CD4-positive, alpha-beta T cell treated with Interleukin-10 for 1 hour (primary cell): ENCODE measurements at places on chromosomes 6 and 20.

GRCh38 chr6:15413466-15414234 lies 167.8 kb downstream of the JARID2 start:
- no peak for DNase-seq

DNA sequence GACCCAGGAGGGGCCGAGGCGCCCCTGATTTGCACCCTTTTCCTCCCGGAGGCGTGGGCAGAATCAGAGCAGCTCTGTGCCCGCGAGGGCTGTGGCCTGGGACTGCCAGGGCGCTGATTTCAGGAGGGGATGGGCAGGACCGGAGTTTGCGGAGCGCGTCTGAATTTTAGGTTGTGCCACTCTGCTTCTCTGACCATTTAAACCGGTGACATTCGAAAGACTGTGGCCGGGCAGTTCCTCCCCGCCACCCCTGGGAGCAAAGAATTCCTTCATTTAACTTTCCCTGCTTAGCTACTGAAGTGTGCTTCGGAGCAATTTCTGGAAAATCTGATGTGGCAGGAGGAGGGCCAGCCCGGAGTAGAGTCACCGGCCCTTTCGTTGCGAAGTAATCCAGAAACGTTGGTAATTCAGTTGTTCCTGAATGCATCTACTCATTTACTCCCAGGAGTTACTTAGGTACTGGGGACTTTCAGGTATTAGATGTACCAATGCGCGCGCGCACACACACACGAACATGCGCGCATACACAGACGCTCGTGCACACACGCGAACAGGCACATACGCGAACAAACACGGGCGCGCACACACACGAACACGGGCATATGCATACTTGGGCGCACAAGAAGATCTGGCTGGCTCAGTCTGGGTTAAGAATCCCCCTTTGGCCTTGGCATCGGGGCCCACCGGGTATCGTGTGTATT lies 568 bp downstream of the CCDC170 start:
- DNase-seq = no peak

DNA sequence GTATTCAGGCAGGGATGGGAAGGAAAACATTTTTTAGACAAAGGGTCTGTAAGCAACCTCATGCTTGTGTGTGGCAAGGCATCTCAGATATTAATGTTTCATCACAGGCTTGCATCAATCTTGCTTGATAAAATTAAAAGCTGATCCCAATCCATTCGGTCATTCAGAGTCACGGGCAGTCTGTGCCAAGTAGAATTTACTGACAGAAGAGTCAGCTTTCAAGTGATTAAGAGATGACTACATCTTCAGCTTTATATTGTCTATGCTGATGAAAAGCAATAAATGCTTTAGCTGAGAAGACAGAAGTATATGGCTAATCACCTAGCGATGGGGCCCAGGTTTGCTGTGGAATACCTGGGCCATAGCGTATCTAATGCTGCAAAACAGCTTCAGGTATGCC lies 3.5 kb downstream of the PLEKHG1 start:
- no peak for DNase-seq

DNA sequence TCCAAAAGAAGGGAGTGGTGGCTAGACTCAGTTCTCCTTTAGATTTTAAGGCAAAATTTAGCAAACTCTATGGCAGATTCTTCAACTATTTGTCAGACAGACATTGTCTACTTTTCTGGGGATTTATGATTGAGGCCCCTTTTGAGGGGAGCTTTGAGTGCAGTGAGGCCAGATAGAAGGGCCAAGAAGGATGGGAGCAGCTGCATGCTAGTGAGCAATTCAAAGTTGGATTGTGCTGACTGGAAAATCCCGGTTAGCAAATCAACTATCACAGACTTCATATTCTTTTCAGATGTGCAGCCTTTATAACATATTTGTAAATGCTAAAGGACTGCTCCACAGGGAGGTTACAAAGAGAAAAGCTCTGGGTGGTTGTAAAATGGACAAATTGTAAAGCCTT lies 35.0 kb upstream of the ESR1 start:
- no peak for DNase-seq

DNA sequence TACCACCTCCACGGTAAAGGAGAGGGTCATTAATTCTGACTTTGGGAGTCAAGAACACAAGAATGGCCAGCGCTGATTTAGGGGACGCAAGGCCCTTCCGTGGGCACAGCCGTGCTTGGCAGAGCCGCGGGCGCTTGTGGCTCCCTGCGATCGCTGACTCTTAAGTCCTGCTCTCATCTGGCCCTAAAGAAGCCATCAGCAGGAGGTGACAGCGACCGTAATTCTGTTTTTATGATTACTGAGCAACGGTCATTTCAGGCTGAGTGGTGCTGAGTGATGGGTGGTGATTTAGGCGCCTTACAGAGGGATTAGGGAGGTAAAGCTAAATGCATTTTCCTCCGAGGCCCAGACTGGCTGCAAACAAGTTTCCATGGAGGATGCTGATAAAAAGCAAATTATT lies 364.6 kb upstream of the SULF2 start:
- no peak for DNase-seq

DNA sequence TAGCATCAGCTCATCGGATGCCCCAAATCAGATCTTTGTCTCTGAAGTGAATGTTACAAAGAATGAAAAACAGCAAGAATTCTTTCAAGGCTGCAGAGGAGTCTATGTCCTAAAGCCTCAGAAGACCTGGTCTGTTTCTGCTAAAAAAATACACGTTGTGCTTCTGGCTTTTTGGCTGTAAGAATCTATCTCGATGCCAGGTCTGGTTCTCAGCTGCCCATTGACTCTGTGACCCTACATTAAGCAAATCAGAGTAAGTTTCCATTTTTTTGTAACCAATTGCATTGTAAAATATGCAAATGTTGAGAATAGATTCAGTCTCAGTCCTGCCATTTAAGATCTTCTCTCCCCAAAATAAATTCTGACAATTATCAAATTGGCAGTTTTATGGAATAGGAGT lies 705.4 kb downstream of the RFPL4B start:
- DNase-seq = no peak

GRCh38 chr20:17665756-17666155 lies 16.3 kb downstream of the RRBP1 start:
- DNase-seq = peak; percentile 6

- no peak for DNase-seq
These were observed 41.4 kb downstream of the LAMP5 start for GRCh38 chr20:9555781-9556180.

DNA sequence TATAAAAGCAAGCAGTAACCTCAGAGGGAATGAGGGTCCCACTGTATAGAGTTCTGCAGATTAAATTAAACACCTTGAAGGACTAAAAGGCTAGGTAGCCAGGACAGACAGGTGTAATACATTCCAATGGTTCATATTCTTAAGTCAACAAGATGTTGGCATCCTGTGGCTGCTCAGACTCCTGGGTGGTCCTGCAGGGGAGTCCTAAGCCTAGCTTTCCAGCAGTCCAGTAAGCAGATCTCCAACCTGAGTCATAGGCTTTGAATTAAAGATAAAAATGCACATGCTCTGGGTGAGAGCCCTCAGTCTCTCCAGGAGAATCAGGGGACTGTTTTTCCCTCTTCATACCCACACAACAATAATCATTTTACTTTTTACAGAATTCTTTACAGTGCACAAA lies 307.3 kb upstream of the SUPT3H start:
- DNase-seq = no peak

GRCh38 chr20:53262365-53262764 lies 290.2 kb downstream of the TSHZ2 start:
- no peak for DNase-seq

GRCh38 chr20:8534368-8535160 lies 402.5 kb downstream of the PLCB1 start:
- DNase-seq = no peak

GRCh38 chr20:63238514-63239125 lies 2.9 kb downstream of the BIRC7 start:
- no peak for DNase-seq

- DNase-seq = no peak
These were observed 10.5 kb upstream of the TXNDC5 start for GRCh38 chr6:7921046-7921445.

DNA sequence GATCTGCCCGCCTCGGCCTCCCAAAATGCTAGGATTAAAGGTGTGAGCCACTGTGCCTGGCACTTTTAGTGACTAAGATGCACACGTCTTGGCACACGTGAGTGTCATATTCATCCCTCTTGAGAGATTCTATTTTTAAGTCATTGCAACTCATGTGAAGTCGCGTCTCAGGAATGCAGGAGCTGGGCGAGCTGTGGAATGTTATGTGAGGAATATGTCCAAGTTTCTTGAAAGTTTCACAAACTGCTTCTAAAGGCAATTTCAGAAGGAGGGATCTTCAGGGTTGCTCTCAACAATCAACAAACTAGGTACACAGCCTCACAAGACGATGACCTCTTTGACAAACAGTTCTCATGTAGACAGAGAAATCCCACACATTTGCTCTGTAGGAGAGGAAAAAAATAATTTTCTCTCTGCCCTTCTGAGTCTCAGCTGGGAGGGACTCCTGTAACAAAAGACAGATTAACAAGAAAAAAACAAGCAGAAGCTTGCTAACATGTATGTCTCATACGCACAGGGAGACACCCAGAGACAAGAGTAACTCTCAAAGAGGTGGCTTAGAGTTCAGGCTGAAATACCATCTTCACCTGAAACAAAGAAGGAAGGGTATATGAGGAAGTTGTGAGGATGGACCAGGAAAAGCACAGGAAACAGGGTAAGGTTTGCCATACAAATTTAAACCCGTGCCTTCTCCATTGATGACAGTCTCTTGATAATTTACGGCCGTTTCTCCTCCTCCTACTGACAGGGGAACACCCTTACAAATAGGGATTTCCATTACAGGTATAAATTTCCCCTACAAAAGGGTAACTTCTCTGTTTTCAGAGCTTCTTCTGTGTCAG lies 45.3 kb upstream of the FAM50B start:
- no peak for DNase-seq

- peak; percentile 8 for DNase-seq
These were observed 135.3 kb downstream of the ARID1B start for GRCh38 chr6:156912431-156912830.
